Fibroblast of skin of abdomen (primary cell): ENCODE measurements at places on chromosomes 2 and 18.

- no peak for DNase-seq
Measured at GRCh38 chr2:220442012-220442411, 814.6 kb downstream of the SLC4A3 start.

DNA sequence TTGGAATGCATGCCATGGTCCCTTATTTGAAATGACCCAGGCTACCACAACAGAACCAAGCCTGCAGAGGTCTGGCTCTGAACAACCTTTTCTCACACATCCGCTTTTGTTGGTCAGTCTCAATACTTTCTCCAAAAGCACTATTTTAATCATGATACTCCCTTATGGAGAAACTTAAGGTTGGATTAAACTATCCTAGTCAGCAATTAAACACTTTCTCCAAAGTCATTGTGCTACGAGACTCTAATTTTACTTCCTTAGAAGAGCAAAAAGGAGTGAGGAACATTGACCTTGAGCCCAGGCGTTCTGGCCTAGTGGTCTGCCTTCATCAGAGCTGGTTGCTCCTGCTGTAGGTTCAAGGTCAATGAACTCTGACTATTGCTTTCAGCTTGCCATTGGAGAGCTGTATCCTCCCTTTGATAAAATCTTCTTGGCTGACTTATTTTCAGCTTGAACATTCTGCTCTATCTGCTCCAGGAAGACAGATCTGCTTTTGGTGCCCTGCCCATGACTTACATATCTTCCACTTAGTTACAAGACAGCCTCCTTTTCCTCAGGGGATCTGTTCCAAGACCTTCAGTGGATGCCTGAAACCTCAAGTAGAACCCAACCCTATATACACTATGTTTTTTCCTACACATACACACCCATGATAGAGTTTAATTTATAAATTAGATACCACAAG, 91.2 kb downstream of the NCKAP5 start:
- no peak for DNase-seq

- DNase-seq: no peak
Measured at GRCh38 chr2:234533626-234534025, 36.7 kb upstream of the ARL4C start.

DNA sequence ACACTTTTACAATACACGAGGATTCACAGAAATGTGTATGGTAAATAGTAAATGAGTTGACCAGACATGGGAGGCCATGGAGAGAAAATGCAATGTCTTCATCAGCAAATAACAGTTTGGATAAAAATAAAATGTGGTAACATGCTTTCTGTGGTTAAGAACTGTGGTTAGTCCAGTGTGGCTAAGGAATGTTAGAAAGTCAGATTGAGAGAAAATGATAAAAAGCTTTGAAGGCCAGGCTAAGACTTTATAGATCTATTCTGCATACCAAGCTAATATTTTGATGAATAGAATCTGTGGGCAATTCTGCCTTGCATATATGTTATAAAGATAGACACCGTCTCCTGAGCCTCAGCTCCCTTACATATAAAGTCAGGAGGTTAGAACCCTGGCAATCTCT, 215.9 kb downstream of the SOX11 start:
- DNase-seq: peak; percentile 80

- no peak for DNase-seq
Measured at GRCh38 chr2:85401844-85402243, 8.3 kb downstream of the CAPG start.

- DNase-seq: peak; percentile 15
Measured at GRCh38 chr2:149223472-149224095, 106.8 kb upstream of the LYPD6 start.

DNA sequence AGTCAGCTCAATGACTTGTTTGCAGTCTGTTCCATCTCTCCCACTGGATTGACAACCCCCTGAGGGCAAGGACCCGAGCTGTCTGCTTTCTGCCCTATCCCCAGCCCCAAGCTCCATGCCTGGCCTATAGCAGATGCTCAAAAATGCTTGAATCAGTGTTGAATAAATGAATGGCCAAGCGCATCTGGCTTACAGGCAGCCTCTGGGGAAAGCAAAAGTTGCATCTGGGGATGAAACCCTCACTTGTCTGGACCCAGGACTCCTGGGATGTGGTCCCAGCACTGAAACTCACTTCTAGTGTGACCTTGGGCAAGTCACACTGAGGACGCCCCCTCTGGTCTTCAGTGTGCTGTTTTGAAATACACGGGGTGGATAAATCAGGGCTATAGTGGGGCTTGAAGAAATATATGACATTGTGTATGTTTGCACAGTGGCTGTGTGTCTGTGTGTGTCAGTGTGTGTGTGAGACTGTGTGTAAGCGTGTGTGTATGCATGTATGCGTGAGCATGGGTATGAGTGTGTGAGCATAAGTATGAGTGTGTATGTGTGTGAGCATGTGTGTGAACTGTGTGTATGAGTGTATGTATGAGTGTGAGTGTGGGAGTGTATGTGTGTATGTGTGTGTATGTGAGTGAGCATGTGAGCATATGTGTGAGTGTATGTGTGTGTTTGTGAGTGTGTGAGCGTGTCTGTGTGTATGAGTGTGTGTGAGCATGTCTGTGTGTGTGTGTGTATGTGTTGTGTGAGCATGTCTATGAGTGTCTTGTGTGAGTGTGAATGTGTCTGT, 27.8 kb upstream of the TNS1 start:
- DNase-seq: no peak

DNA sequence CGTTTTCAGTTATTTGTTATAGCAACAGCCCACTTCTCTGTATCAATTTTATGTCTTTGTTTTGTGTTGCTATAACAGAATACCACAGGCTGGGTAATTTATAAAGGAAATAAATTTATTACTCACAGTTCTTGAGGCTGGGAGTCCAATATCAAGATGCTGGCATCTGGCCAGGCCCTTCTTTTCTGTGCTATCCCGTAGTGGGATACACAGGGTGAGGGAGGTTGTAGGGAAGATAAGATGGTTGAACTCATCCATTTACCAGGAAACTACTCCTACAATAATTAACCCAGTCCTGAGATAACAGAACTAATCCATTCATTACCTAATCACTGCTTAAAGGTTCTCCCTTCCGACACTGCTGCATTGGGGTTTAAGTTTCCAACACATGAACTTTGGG, 220.7 kb downstream of the TPGS2 start:
- DNase-seq: no peak

GRCh38 chr2:42793334-42794270, 1.2 kb upstream of the HAAO start:
- DNase-seq: peak; percentile 25

DNA sequence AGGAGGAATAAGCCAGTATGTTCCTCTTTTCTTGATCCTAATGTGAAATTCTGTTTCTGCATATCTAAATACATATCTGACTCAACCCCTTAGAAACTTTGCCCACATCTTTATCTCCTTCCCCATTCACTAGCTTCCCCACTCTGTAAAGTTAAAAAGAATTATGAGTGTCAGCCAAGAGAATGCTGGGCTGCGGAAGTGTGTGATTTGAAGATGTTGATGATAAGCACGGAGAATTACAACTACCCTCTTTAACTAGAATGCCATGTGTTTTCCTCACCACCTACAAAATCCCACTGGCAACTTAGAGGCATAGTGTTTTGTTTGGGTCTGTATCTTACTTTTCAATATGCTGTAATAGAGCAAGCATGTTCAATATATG, 490.4 kb upstream of the FANCL start:
- DNase-seq: no peak

DNA sequence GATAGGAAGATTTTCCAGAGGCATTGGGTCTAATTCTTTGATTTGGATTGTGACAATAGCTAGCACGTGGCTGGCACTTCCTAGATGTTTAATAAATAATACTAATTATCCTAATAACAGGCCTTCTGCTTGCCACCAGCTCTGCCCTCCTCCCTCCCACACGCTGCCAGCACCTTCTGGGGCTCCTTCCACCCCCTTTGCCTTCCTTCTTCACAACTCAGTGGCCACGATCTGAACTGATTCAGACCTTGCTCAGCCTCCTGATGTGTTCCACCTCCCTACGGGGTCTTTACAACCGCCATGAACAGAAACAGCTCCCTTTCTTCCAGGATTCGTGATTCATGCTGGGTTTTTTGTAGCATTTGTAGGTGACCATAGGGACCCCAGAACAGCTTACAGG, 310.3 kb upstream of the HS6ST1 start:
- no peak for DNase-seq

DNA sequence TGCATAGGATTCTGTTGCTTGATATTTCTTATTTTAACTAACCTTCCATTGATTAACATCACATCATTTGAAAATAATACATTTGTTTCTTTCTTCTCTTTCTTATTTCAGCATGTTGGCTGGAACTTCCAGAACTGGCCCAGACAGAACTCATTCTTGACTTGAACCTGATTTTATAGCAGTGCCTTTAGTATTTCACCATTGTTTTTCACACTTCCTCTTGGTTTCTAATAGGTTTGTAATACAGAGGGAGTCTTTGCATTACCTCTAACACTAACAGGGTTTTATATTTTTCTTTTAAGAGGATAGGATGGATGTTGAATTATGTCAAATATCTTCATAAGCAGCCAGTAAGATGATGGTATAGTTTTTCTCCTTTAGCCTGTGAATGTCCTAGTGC, 39.2 kb downstream of the SEMA4F start:
- DNase-seq: no peak

DNA sequence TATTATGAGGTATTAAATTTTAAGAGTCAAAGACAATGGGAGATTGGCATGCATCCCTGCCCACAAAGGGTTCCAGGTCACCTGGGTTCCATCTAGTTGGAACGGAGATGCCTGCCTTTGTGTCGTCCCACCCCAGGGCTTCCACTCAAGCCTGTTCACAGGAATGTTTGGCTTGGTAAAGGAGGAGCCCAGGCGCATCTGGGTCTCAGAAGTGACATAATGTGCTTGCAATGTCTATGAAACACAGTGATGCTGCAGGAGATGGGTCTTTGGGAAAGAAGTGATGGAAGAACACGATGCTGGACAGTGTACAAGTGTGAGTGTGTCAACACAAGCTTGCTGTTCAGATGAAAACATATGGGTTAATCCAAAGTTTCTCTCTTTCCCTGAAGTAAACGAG, 49.6 kb upstream of the ZNF396 start:
- DNase-seq: no peak

GRCh38 chr2:207711750-207712530, 500 bp downstream of the CCNYL1 start:
- no peak for DNase-seq

GRCh38 chr2:182220998-182221397, 205.8 kb downstream of the PDE1A start:
- DNase-seq: no peak

DNA sequence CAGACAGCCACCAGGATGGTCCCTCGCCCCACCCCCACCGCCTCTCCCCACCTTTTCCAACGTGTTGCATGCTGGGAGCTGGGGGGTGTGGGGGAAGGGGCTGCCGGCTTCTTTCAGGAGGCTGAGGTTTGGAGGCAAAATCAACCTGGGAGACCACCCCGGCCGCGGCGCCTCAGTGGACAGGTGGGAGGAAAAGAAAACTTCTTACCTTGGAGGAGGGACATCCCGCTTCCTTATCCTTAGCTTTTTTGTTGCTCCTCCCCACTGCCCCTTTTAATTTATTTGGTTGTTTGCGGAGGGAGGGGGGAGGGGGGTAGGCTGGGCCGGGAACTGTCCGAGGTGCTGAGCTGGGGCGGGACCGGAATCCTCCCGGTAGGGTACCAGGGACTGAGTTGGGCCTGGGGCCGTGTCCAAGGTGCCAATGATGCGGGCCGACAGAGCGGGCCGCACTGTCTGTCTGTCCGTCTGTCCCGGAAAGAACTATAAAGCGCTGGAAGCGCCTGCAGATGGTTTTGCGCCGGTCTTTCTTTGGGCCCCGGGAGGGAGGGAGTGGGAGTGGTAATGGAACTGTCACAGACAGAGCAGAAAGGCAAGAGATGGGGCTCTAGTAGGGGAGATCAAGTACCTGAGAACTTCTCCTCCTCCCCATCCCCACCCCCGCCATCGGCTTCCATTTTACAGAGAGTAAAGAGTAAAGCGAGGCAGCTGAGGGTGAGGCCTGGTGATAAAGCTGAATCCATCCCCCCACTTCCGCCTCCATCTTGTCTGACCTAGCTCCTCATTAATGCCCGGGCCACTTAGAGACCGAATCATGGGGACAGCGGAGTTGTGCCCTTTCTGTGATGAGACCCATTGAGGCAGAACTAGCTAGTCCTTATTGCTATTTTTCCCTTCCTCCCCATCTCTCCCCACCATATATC, 2.4 kb downstream of the CDK5R2 start:
- no peak for DNase-seq

DNA sequence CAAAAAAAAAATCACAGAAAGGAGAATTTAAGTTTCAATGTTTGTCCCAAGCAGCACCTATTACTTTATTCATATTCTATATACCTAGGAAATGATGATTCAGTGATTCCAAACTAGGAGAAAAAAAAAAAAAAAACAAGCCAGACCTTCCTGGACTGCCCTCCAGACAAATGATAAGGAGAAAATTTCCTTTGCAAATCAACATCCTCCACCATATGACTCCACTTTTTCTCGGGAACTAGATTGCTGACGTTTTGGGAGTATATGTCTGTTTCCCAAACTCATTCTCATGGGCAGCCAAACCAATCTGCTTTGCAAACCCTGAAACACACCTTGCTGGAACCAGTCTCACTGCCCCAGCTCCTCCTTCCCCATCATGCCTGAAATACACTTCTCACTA, 16.8 kb downstream of the AP1S3 start:
- no peak for DNase-seq

- DNase-seq: no peak
Measured at GRCh38 chr18:79515331-79515730, 119.6 kb downstream of the NFATC1 start.

GRCh38 chr2:205858881-205859441, 176.7 kb downstream of the NRP2 start:
- DNase-seq: peak; percentile 85

GRCh38 chr2:233101141-233101540, 41.0 kb downstream of the INPP5D start:
- DNase-seq: no peak

GRCh38 chr2:159637988-159638501, 21.7 kb upstream of the BAZ2B start:
- peak; percentile 94 for DNase-seq

- no peak for DNase-seq
Measured at GRCh38 chr2:196827356-196827755, 18.2 kb upstream of the C2orf66 start.

- DNase-seq: no peak
Measured at GRCh38 chr18:47427923-47428637, 176.6 kb upstream of the SKOR2 start.

DNA sequence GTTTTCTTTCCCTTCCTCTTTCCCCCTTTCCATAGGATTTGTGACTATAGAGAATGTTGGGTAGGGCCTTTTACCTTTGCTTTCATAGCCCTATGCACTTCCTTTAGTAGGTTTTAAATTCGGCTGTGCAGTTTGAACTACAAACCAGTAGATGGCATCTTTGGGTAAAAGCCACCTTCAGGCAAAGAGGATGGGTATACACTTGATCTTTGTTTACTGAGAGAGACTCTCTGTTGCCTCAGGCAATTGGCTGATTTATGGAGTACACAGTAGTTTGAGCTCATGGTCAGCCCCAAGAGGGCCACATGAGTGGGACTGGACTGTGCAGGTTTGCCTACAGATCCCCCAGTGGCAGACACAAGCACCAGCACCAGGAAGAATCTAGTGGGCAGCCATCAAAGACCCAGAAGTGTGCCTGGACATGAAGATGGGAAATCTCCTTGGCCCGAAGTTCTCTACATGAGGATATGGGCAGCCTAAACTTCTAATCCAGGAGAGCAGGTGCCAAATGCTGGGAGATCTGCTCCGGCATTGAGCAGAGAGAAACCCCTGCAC, 1304.3 kb upstream of the DDX18 start:
- DNase-seq: no peak

GRCh38 chr2:169877398-169877797, 50.1 kb downstream of the UBR3 start:
- DNase-seq: peak; percentile 5
